ENCODE measurements at places on chromosomes 4 and X.

- no peak for DNase-seq
- no peak overlapping the region for H3K27ac ChIP-seq
- no peaks in the 10 kb centered on the region for H3K36me3 ChIP-seq
- H3K4me3 ChIP-seq = no peak overlapping the region
- peaks cover 12% of the 10 kb centered on the region for H3K4me1 ChIP-seq
Observed at GRCh38 chr4:5724377-5724776, 13.4 kb downstream of the EVC start.

DNA sequence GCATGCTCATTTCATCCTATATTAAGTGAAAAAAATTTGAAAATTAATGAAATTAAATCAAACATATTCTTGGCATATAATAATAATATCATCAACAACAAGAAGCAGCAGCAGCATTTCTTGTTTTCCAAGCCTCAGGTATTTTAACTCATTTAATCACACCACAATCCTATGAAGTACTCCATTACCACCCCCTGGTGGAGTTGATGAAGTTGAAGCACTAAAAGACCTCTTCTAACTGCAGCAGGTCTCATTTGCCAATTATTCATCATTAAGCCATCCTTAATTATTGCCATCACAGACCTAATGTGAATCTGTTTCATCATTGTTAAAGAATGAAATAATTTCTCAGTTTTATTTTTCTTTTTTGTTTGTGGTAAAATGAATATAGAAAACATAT, 801.4 kb upstream of the GRID2 start:
- no peaks in the 10 kb centered on the region for H3K4me1 ChIP-seq
- no peak for DNase-seq
- H3K27ac ChIP-seq = no peak overlapping the region
- no peaks in the 10 kb centered on the region for H3K27me3 ChIP-seq

- peaks cover 3% of the 10 kb centered on the region for H3K36me3 ChIP-seq
- H3K4me3 ChIP-seq = no peak overlapping the region
- no peak overlapping the region for H3K27ac ChIP-seq
- no peak for DNase-seq
- no peaks in the 10 kb centered on the region for H3K27me3 ChIP-seq
Observed at GRCh38 chr4:24559889-24560288, 24.5 kb downstream of the DHX15 start.

GRCh38 chr4:80265571-80266252, 752 bp upstream of the FGF5 start:
- no peaks in the 10 kb centered on the region for H3K36me3 ChIP-seq
- no peaks in the 10 kb centered on the region for H3K4me1 ChIP-seq
- H3K27me3 ChIP-seq = no peaks in the 10 kb centered on the region
